GM23338 (cell line): ENCODE measurements at places on chromosomes 7 and 10.

DNA sequence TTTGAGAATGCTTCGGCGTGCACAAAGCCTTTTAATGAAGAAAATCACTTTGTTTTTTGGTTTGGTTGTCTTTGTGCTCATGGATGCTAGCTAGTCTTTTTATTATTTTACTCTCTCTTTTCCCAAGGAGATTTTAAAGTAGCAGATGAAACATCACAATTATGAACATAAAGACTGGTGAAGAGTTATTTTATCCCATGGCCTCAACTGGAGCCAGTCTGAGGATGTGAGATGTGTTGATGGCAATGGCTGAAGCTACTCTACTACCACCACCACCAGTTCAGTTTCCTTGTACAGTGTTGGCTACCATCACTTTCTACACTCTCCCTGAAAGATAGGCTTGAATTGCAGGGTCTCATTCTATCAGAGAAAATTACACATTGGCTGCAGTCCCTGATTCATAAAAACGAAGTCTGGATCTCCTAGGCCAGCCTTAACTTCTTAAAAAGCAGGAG, 494 bp upstream of the HERC4 start:
- peak overlapping the region; percentile 87 for H3K27ac ChIP-seq
- H3K4me1 ChIP-seq = peaks cover 10% of the 10 kb centered on the region
- DNase-seq = no peak
- H3K4me3 ChIP-seq = peak overlapping the region; percentile 93
- H3K27me3 ChIP-seq = no peaks in the 10 kb centered on the region
- H3K36me3 ChIP-seq = no peaks in the 10 kb centered on the region

DNA sequence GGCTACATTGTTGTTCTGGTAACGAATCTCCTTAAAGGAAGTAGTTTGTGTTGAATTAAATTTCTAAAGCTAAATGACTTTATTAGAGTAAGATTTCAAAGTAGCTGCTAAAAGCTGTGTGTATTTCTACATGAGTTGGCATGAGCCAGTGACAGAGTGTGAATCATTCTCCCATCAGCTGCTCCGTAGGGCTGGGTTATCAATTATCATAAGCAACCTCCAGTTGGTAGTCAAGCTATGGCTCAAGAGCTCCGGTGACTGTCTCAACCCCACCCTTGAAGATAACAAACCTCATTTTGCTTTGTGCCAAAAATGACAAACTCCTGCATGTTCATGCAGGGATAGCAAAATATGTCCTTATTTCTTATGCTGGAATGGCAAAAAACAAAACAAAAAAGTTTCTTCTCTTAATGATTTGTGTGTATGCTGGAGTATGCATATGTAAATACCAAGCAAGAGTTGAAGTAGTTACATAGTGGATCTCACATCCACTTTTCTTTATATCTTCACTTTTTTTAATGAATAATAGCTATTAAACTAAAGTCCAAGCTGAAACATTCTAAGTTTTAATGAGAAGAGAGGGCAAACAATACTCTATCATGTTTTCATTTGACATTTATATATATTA, 249.4 kb downstream of the CACNA2D1 start:
- H3K27ac ChIP-seq = no peak overlapping the region
- DNase-seq = no peak
- no peaks in the 10 kb centered on the region for H3K27me3 ChIP-seq
- no peaks in the 10 kb centered on the region for H3K36me3 ChIP-seq
- H3K4me1 ChIP-seq = no peaks in the 10 kb centered on the region; the same call in 1 of the 2 replicates

DNA sequence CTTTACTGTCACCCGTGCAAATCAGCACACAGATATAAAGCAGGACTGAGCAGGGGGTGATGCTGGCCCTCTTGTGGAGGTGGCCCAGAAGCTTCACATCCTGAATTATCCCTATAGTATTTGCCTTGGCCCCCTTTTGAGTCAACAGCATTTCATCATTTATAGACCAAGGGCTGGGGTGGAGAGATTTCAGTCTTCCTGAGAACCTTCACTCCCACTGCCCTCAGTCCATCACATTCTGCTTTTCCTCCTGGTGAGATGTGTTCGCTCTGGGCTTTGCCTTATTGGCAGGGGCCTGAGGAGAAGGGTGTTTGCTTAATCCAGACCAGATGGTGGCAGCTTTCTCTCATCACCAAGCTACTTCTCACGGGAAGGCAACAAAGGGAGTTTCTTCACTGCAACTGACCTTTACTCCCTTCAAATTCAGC, 47.7 kb downstream of the NOC3L start:
- H3K27ac ChIP-seq = no peak overlapping the region
- no peaks in the 10 kb centered on the region for H3K27me3 ChIP-seq
- no peak overlapping the region for H3K4me3 ChIP-seq
- no peaks in the 10 kb centered on the region for H3K36me3 ChIP-seq

- H3K27me3 ChIP-seq = 0 out of 2 replicates have a peak, but pooled peaks cover 7% of the 10 kb centered on the region
- DNase-seq = peak; percentile 87
- no peak within 1 kb of the TSS for H3K27ac ChIP-seq
- no peaks in the 10 kb centered on the region; the same call in 1 of the 2 replicates for H3K36me3 ChIP-seq
These were observed at the start of gene GSTK1 for GRCh38 chr7:143263266-143264195. TSS of gene GSTK1 (plus strand) at chr7:143263441. CDS start at chr7:143263514, 73 bp downstream.

GRCh38 chr10:92031580-92031979, 108.0 kb downstream of the BTAF1 start:
- no peak overlapping the region for H3K27ac ChIP-seq
- peaks cover 15% of the 10 kb centered on the region for H3K4me1 ChIP-seq
- no peak for DNase-seq
- no peak overlapping the region for H3K4me3 ChIP-seq
- H3K36me3 ChIP-seq = no peaks in the 10 kb centered on the region; the same call in 1 of the 2 replicates

DNA sequence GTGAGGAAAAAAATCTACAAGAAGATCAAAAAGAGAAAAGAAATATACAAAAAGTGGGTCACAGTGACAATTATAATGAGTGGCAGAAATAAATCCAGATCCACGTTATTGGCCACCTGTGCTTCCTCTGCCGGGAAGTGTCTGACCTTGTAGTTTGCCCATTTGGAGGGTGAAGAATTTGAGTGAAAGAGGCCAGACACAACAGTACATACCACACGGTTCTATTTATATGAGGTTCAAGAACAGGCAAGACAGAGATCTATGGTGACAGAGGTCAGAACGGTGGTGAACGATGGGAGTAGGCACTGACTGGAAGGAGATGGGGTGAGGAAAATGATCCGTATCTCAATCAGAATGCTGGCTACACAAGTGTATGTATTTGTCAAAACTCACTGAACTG, 17.1 kb downstream of the PARP12 start:
- no peak for DNase-seq
- no peaks in the 10 kb centered on the region; the same call in 1 of the 2 replicates for H3K36me3 ChIP-seq
- H3K27ac ChIP-seq = no peak overlapping the region
- no peaks in the 10 kb centered on the region for H3K27me3 ChIP-seq

DNA sequence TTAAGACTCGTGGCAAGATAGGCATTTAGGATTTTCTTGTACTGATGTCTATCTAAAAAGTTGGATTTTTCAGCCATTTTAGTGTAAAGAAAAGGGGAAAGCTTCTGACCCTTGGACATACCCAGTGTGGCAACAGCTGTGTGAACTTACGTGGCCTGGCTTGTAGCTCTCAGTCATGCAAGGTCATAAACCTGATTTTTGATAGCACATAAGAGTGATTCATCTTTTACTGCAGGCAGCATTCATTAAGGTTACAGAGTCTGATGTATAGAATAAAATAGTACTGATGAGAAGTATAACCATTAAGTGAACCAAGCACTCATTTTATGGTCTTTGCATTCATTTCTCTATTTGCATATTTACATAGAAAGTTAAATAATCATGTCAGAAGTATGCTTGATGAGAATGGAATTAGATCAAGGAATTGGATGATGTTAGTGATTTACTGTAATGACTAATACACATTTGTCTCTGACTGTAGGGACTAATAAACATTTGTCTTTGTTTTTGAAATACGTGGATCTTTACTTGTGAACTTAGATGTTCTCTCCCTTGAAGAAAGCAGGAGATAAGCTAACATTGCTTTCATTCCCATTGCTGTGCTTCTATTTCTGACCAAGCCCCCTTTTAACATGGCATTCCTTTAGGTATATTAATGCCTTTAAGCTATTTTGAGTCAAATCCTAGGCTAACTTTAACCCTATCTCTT, 88.2 kb downstream of the GSDME start:
- no peak for DNase-seq
- peaks cover 5% of the 10 kb centered on the region; the same call in 1 of the 2 replicates for H3K36me3 ChIP-seq
- H3K4me3 ChIP-seq = no peak overlapping the region
- H3K27ac ChIP-seq = peak overlapping the region; percentile 73; the same call in 1 of the 2 replicates
- H3K4me1 ChIP-seq = peaks cover 20% of the 10 kb centered on the region

DNA sequence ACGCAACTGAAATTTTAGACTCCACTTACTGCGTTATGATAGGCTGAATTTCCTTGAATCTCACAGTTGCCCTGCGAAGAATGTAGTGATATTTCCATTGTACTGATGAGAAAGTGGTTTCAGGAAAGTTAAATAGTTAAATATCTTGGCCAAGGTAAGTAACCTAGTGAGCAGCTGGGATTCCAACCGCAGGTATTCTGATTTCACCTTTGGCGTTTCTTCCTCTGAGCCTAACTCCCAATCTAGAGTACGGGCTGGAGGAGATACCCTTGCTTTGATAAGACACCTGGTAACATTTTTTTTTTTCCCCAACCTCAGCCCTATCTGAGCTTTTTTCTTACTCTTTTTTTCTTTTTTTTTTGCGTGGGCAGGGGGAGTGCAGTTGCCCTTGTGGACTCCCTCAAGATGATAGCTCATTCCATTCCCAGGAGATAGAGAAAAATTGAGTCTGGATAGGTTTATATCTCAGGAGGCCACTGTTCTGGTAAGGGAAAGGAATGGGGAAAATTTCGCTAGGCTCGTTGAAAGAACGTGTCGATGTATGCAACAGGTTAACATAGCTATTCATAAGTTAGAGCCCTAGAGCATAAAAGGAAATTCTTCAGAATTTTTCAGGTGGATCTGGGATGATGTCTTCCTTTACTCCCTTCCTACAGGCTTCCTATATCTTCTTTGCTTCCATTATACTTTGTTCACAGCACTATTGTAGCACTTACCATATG, 3.1 kb upstream of the TAS2R38 start:
- H3K4me3 ChIP-seq = peak overlapping the region; percentile 15; the same call in 1 of the 2 replicates
- DNase-seq = no peak
- H3K36me3 ChIP-seq = no peaks in the 10 kb centered on the region
- no peaks in the 10 kb centered on the region for H3K4me1 ChIP-seq
- H3K27me3 ChIP-seq = no peaks in the 10 kb centered on the region

DNA sequence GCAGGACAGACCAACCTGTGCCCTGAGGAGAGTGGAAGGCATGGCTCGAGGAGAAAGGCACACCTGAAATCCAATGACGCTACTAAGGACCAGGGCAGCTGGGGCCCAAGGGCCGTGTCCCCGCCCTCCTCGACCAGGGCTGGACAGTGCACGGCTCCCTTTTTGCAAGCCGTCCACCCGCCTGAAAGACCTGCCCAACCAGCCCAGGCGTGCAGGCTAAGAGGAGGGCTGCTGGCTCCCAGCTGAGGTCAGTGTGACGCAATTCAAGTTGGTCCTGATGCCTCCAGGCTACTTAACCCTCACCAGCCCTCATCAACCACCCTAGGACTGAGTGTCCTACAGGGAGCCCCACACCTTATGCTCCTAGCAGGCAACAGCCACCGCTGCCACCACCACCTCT, 69.3 kb downstream of the DLG5 start:
- no peaks in the 10 kb centered on the region for H3K4me1 ChIP-seq
- no peaks in the 10 kb centered on the region for H3K27me3 ChIP-seq
- no peak for DNase-seq
- H3K36me3 ChIP-seq = peaks cover 8% of the 10 kb centered on the region; the same call in 1 of the 2 replicates
- no peak overlapping the region for H3K27ac ChIP-seq
- no peak overlapping the region for H3K4me3 ChIP-seq

DNA sequence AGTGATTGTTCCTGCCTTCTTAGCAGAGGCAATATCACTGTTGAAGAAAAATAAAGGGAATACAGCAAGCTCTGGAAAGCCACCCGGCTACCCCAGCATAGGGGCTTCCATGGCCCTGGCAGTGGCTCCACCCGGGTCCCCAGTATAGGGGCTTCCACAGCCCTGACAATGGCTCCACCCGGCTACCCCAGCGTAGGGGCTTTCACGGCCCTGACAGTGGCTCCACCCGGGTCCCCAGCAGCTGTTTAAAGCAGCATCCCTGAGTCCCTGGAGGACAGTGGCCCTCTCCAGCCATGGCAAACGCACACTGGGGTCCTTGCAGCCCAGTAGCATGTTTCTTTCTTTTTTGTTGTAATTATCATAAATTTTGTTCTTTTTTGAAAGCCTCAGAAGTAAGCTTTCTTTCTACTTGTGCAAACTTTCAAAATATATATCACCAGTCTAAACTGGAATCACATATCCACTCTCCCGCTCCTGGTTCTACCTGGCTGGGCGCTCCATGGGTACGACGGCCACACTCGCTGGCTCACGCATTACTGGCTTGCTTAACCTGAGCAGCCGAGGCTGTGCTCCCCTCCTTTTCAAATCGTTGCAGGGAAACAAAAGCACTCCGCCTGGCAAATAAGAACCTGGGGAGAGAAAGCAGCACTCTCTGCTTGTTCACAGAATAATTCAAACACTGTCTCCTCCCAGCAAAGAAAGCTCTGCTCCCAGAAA, 62.1 kb downstream of the TCERG1L start:
- no peak for DNase-seq
- H3K4me1 ChIP-seq = no peaks in the 10 kb centered on the region
- no peak overlapping the region for H3K27ac ChIP-seq
- H3K27me3 ChIP-seq = no peaks in the 10 kb centered on the region
- no peak overlapping the region for H3K4me3 ChIP-seq

DNA sequence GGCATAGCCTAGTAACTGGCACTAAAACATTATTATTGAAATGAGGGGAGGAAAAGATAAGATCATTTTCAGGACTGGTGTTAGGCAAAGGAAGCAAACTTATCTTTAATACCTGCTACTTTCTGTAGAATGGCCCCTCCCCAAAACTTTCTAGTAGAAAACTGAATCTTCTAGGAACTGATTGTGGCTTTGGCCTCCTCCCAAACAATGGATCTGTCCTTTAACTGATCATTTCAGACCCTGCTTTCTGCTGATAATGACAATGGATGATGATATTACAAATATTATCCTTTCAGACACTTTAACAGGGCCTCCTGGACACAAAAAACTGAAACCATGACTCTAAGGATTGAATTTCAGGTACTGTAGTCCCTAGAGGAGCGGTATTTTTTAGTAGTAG, 55.1 kb downstream of the EZH2 start:
- H3K27me3 ChIP-seq = no peaks in the 10 kb centered on the region
- H3K4me3 ChIP-seq = no peak overlapping the region
- DNase-seq = no peak
- H3K4me1 ChIP-seq = no peaks in the 10 kb centered on the region
- H3K36me3 ChIP-seq = peaks cover 22% of the 10 kb centered on the region; the same call in 1 of the 2 replicates
